ENCODE measurements at places on chromosomes 2 and 18. TPM values are rescaled to one million over a fixed set of nuclear protein-coding genes. Genes with fewer than 3 reads are reported as not detected.

Gene TRIM43
- not detected for total RNA-seq

Gene SLC16A14
- 6.2 TPM for total RNA-seq

Gene CCDC102B
- total RNA-seq: 47.6 TPM

Gene PDE1A
- 95.7 TPM for total RNA-seq

Gene SCG2
- 4.0 TPM for total RNA-seq

Gene SP5
- not detected for total RNA-seq

Gene SERPINB10
- 0.13 TPM for total RNA-seq

Gene ANKRD30BL
- total RNA-seq: not detected

Gene IL1A
- 0.13 TPM for total RNA-seq

Gene KCNS3
- 0.66 TPM for total RNA-seq

Gene CHRND
- total RNA-seq: not detected

Gene NR4A2
- total RNA-seq: 9.4 TPM

Gene CEP76
- total RNA-seq: 8.1 TPM

Gene CRACDL
- total RNA-seq: 0.13 TPM

Gene HOXD11
- total RNA-seq: not detected

Gene CLASP1
- 34.9 TPM for total RNA-seq

Gene ASAP2
- 83.4 TPM for total RNA-seq

Gene PFN4
- total RNA-seq: 0.56 TPM

Gene SNORC
- total RNA-seq: 0.93 TPM

Gene APCDD1
- 4.4 TPM for total RNA-seq

Gene AUP1
- total RNA-seq: 68.1 TPM

Gene RUFY4
- not detected for total RNA-seq

Gene ACOXL
- total RNA-seq: not detected

Gene EFR3B
- 3.3 TPM for total RNA-seq

Gene FMNL2
- 8.7 TPM for total RNA-seq

Gene HADHA
- total RNA-seq: 166 TPM

Gene EVA1A
- 29.3 TPM for total RNA-seq

Gene MAPK4
- under 0.01 TPM for total RNA-seq

Gene ALPI
- not detected for total RNA-seq

Gene CD8A
- total RNA-seq: not detected

Gene TEKT4
- total RNA-seq: not detected

Gene DAPL1
- not detected for total RNA-seq

Gene SERPINB11
- not detected for total RNA-seq

Gene CCDC138
- total RNA-seq: 2.0 TPM

Gene CKAP2L
- total RNA-seq: 9.1 TPM

Gene ACTG2
- not detected for total RNA-seq

Gene CAPN13
- total RNA-seq: not detected

Gene NEDD4L
- total RNA-seq: 1.3 TPM

Gene ALKAL2
- total RNA-seq: not detected

Gene CRYBA2
- not detected for total RNA-seq

Gene SLC19A3
- 0.40 TPM for total RNA-seq

Gene B3GNT7
- total RNA-seq: 0.26 TPM

Gene UGT1A6
- not detected for total RNA-seq

Gene SIX2
- 0.75 TPM for total RNA-seq

Gene GPR55
- total RNA-seq: not detected

Gene EFEMP1
- 1,165 TPM for total RNA-seq

Gene MPPE1
- 33.9 TPM for total RNA-seq
